ENCODE measurements at places on chromosomes 16 and 17.

DNA sequence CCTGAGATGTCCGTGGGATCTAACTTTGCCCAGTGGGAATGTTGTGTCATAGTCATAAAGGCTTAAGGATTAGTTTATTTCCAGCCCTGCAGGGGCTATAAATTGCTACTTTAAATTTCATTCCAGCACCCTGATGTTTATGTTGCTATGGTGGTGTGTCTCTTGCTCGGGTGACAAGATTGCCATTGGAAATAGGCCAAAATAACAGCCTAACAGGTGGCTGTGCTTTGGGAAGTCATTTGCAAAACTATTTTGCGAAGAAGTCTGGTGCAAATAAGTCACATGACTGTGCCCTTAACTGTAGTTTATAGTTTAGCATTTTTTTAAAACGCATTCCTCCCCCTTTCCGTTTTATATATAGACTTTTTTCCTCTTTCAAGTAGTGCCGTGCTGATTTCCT lies 23.1 kb downstream of the PITPNC1 start:
- no peak for DNase-seq

GRCh38 chr17:38906460-38907228 lies 18.8 kb upstream of the LASP1NB start:
- no peak for DNase-seq

DNA sequence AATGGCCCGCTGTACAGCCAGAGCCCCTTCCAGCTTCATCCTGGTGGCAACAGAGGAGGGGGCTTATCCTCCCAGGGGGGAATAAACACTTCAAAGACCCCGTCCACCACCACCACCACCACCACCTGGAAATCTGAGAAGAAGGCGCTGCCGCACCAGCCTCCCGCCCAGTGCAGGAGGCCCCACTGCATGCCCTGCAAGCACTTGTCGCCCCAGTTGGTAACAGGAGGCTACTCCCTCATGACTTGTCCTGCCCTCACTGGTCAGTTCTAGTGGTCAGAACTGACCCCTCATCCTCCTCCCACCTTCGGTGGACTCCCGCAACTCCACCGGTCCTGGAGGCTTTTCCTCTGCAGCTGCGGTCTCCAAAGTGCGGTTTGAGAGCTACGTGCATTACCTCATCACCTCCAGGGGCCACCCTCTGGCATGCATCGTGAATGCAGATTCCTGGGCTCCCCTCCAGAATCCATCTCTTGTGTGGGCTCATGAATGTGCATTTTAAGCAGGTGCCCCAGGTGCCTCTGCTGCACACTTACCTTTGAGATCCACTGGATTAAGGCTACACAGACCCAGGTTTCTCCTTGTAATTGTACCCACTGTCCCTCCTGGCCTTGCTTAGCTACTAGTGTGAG lies 71.8 kb downstream of the SRCIN1 start:
- DNase-seq: no peak

GRCh38 chr16:30606004-30606403 lies 4.2 kb downstream of the ZNF689 start:
- no peak for DNase-seq

DNA sequence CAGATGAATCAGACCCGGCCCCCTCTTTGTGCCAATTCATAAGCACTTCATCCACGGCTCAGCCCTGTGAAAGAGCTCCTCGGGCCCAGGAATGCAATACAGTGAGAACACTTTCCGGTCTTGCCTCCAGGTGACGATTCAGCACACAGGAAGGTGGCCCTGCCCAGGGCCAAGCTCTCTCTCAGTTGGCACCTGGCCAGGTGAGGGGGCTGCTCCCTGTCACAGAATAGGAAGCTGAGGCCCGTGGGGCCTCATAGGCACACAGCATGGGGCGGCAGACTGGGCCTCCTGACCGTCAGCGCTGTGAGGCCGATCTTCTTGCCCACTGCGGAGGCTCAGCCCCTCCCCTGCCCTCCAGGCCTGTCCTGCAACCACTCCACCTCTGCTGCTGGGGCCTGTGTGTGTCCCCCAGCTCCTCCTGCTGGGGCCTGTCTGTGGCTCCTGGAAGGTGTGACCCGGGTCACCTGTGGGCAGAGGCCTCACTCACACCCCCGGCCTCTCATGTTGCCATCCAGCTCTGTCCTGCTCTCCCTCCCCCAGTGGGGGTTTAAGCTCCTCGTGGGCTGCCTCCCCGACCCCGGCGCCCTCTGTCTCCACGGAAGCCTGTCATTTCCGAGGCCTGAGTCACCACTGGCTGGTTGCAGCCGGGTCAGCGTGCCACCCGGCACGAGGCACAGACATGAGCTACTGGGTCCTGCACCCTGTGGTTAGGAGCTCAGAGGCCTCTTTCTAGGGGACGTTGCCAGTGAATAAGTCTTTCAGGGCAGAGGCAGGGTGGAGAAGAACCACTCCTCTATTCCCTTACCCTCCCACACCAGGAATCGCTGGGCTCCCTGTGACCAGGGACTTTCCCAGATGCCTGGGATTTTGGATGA lies 114.4 kb downstream of the SEC14L1 start:
- DNase-seq: no peak

DNA sequence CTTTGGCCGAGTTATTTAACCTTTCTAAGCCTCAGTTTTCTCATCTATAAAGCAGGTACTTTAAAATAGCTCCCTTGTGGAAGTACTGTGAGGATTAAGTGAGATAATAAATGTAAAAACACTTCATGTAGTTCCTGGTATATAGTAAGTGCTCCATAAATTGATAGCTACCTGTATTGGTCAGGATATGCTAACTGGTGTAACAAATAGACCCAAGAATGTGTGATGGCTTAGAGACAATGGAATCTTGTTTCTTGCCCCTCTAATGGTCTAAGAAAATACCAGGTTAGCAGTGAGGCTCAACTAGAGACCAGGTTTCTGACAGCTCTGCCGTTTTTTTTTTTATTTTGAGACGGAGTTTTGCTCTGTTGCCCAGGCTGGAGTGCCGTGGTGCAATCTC lies 29.8 kb downstream of the CCR7 start:
- DNase-seq: no peak

DNA sequence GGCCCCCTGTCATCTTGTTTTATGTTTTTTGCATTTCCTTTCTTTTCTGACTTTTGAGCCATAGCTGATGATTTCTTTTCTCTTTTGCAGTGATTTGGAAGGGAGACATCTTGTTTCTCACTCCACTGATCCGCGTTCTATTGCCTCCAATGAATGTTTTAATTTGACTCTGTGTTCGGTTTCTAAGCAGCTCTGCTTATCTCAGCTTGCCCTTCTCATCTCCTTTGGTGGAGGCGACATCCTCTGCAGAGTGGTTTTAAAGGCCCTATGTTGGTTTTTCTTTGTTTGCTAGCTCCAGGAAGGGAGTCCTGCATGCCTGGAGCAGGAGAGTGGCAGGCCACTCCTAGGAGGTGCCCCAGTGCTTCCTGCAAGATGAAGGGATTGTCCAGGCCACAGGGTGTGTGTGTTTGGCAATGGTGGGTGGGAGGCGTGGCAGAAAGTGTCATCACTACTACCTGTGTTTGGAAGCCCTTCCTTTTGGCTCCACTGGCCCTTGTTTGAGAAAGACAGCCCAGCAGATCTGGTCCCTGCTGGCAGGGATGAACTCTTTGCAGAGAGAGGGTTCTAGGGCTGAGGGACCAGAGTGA lies 13.6 kb downstream of the SMPD3 start:
- no peak for DNase-seq

GRCh38 chr16:2585651-2586081 lies 47.8 kb downstream of the PDPK1 start:
- no peak for DNase-seq

DNA sequence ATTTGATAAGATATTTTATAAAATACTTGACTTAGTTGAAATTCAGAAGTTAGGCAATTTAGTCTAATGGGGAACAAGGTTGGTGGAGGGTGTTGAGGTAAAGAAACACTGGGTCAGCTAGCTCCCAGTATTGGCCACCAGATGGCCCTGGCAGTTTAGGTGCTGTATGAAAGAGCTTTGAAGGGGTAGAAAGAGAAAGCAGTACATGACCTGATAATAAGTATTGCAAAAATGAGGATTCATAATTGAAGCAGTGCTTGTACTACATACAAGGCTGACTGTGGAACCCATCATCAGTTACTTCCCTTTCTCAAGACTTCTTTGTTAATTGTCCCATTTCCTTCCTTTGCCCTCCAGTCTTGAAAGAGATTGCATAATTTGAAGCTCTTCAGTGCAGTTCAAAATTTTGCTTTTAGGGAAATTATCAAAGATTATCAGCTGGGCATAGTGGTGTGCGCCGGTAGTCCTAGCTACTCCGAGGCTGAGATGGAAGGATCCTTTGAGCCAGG lies 29.4 kb downstream of the TANC2 start:
- DNase-seq: no peak

GRCh38 chr17:1707107-1707506 lies 3.1 kb downstream of the TLCD2 start:
- no peak for DNase-seq

- no peak for DNase-seq
Measured at GRCh38 chr16:27270349-27270748, 1.8 kb upstream of the NSMCE1 start.

- no peak for DNase-seq
Measured at GRCh38 chr17:79802736-79803420, 6.0 kb upstream of the CBX8 start.

DNA sequence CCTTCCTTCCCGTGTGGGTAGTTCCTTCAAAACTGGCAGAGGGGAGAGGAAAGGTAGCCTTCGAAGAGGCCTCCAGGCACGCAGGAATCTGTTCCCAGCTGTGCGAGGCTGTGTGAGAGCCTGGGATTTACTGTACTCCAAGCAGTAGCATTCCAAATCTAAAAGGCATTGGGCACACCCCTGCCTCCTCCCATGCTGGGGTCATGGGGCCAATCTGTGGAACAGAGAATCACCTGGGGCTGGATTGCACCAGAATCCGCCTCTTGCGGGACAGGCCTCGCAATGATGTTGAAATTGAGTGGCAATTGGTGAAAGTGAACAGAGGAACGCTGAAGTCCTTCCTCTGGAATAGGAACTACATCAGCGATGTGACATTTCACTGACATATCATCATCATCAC lies 72.5 kb upstream of the IRX3 start:
- no peak for DNase-seq

GRCh38 chr16:71439523-71439922 lies 2.3 kb downstream of the TLE7 start:
- DNase-seq: no peak

DNA sequence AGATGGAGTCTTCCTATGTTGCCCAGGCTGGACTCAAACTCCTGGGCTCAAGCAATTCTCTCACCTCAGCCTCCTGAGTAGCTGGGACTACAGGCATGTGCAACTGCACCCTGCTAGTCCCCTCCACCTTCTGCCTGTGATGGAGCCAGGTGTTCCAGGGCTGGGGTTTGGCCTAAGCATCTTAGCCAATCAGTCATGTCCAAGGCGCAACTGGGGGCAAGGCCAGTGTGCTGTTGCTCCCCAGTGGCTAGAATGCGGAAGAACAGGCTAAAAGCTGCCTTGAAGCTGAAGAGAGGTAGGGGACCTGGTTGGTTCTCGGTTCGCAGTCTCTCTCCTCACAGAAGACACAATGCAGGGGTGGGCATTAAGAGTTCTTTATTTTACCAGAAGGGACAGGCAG lies 18.6 kb downstream of the FLOT2 start:
- DNase-seq: no peak

DNA sequence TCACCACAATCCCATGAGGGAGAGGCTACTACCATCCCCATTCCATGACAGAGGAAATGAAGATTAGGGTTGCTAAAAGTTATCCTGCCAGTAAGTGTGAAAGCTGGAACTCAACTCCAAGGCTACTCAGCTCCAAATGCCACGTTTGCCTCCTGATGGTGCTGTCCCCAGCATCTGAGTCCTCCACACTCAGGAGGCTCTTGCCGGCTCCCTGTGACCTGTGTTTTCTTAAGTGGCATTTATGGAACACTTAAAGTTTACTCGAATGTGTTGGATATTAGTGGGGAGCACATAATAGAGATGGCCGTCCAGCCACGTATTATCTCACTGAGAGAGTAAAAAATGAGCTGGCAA lies 267.9 kb downstream of the CBLN1 start:
- no peak for DNase-seq

GRCh38 chr17:6480303-6480675 lies 36.0 kb downstream of the PIMREG start:
- no peak for DNase-seq

GRCh38 chr16:78252757-78253156 lies 153.3 kb downstream of the WWOX start:
- DNase-seq: no peak

- DNase-seq: no peak
Measured at GRCh38 chr16:87849419-87850008, 19.8 kb downstream of the SLC7A5 start.

DNA sequence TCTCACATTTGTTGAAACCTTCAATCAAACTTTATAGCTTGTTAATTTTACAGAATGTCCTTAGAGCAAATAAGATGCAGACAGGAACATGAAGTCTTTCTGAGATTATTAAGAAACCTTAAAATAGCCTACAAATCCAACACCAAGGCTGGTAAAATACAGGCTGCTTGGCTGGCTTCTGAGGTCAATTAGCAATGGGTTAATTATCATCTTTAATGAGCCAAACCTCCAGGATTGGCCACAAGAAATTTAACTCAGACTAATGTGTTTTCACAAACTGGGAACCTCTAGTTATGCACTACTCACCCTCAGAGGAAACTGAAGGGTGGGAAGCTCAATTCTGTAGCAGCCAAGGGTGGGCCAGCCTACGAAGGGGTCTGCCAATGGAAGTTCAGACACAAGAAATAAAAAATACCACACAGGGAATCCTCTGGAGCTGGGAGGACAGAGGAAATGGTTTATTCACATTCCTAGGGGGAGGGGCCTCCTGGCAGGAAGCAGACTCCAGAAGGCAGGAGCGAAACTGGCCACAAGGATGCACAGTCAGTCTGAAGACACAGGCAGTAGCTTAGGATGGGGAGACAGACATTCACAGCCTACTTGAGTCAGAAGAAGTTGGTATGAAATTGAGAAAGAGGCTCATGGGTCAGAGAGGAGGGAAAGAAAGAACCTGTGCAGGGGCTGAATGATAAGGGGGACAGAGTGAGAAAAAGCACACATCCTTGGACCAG lies 36.1 kb downstream of the HIC1 start:
- no peak for DNase-seq

DNA sequence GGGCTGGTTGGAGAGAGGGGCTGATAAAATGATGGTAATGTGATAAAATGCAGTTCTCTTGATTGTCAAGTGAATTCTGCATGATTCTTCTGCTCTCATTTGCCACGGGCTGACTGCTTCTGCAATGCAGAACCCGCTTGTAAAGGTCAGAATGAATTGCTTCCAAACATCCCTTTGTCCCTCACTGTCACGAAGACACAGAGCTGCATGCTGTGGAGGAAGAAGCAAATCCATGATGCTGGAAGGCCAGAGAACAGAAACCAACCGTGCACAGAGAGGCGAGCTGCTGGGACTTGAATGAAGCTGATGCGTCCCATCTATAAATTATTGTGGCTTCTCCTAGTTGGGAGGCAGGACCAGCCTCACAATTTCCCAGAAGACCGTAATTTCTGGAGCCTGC lies 171.6 kb downstream of the PRKCB start:
- no peak for DNase-seq

GRCh38 chr17:46035112-46035818 lies 36.2 kb downstream of the STH start:
- no peak for DNase-seq

Measured in stimulated activated CD8-positive, alpha-beta memory T cell treated with anti-CD3 and anti-CD28 coated beads, Interleukin-7, amount 100 ng/mL, for 24 hours (primary cell).